ENCODE measurements at places on chromosomes 4 and X. TPM values are rescaled to one million over a fixed set of nuclear protein-coding genes. Genes with fewer than 3 reads are reported as not detected.

GRCh38 chr4:147407261-147408045 lies 73.4 kb upstream of the EDNRA start:
- no peaks in the 10 kb centered on the region for H3K36me3 ChIP-seq
- H3K27ac ChIP-seq = no peak overlapping the region
- no peak for DNase-seq
- no peak overlapping the region for H3K4me3 ChIP-seq

- peaks cover 10% of the 10 kb centered on the region for H3K4me1 ChIP-seq
- no peaks in the 10 kb centered on the region for H3K36me3 ChIP-seq
- H3K27me3 ChIP-seq = no peaks in the 10 kb centered on the region
- no peak overlapping the region for H3K27ac ChIP-seq
- DNase-seq = no peak
Measured at GRCh38 chr4:149706942-149707341, 108.7 kb downstream of the IQCM start.

- no peak overlapping the region for H3K4me3 ChIP-seq
- no peaks in the 10 kb centered on the region for H3K4me1 ChIP-seq
- no peak for DNase-seq
- no peaks in the 10 kb centered on the region for H3K27me3 ChIP-seq
- H3K36me3 ChIP-seq = no peaks in the 10 kb centered on the region
Measured at GRCh38 chr4:110970642-110971041, 347.8 kb upstream of the PITX2 start.

The FAM47A gene
- not detected for total RNA-seq

DNA sequence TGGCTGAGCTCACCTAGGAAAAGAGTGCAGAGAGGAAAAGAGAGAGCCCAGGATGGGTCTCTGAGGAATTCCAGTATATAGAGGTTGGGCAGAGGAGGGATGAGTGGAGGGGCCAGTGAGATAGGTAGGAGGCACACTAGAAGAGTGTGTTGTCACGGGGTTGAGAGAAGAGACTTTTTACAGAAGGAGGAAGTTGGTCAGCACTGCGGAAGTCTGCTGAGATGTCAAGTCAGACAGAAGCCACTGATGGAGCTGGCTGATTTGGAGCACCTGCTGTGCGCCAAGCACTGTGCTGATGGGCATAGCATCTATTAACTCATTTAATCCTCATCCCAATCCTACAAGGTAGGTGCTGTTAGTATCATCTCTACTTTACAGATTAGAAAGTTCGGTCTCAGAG lies 60.4 kb downstream of the EFNB1 start:
- no peaks in the 10 kb centered on the region for H3K36me3 ChIP-seq
- no peak overlapping the region for H3K4me3 ChIP-seq
- H3K4me1 ChIP-seq = peaks cover 6% of the 10 kb centered on the region
- no peak overlapping the region for H3K27ac ChIP-seq
- H3K27me3 ChIP-seq = no peaks in the 10 kb centered on the region

The NSDHL gene
- 11.8 TPM for total RNA-seq

- H3K27ac ChIP-seq = peak overlapping the region; percentile 24
- no peak overlapping the region for H3K4me3 ChIP-seq
- H3K4me1 ChIP-seq = peaks cover 25% of the 10 kb centered on the region
Measured at GRCh38 chr4:151205722-151206121, 71.2 kb upstream of the PRSS48 start.

DNA sequence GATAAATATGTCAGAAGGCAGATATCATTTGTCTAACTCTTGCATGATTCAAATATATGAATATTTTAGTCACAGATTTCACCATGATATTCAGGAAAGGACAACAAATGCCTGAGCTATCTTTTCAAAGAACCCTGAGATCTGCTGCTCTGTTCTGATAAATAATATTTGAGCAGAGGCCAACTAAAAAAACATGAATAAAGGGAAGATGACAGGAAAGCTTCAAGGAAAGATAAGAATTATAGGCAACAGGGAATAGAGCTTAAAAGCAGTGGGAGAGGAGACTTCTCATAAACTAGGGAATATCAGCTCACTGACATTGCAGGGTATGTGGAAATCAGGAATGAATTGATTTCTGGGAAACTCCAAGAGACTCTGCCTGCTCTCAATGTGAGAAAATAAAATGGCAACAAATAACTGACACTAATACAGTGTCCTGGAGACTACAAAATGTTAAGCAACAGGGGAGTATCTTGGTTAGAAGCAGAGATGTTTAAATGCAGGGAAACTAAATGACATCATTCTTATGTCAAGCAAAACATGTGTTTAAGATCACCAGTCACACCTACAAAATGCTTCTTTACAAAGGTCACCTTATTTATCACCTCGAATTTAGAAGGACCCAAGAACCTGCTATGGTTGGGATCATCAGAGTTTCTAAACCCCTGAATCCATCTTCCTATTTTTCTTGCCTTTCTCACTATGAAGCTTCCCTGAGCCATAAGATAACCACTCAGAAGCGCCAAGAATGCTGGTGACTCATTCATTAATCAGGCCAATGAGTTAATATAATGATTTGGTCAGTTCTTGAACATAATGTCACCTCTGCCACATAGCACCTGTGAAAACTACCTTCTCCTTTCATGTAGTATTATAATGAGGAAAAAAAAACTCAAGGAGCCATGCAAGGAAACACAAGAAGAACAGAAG lies 78.1 kb downstream of the NDST3 start:
- no peaks in the 10 kb centered on the region for H3K4me1 ChIP-seq
- no peak overlapping the region for H3K4me3 ChIP-seq
- H3K27me3 ChIP-seq = no peaks in the 10 kb centered on the region
- H3K36me3 ChIP-seq = no peaks in the 10 kb centered on the region
- no peak overlapping the region for H3K27ac ChIP-seq

The FAM133A gene
- not detected for total RNA-seq

The ABCG2 gene
- 0.72 TPM for total RNA-seq

DNA sequence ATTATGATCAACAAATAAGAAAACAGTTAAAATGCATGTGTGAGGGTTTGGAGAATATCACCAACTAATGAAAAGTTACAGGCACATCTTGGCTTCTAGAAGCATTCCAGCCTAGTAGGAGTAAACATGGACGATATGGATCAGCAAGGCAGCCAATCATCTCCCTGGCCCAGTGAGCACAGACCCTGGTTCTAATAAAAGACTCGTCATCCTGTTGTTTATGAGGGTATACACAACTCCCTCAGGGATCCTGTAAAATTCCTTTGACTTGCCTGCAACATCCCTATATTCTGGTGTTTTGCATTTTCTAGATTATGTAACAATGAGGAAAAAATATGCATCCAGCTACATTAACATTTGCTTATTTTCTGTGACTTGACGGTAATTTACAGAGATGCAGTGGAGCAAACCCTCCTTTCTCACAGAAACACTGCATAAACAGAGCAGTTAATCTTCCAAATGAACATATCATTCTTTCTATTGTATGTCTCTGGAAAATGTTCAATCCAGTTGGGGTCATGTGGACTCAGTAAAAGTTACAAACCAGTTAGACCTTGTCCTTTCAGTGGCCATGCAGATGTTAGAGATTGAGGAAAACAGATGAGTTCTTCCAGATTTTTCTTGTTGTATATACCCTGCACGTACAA lies 88.9 kb upstream of the NDP start:
- DNase-seq = no peak
- no peak overlapping the region for H3K27ac ChIP-seq
- H3K4me1 ChIP-seq = no peaks in the 10 kb centered on the region
- H3K27me3 ChIP-seq = no peaks in the 10 kb centered on the region
- no peak overlapping the region for H3K4me3 ChIP-seq
- H3K36me3 ChIP-seq = no peaks in the 10 kb centered on the region

- no peaks in the 10 kb centered on the region for H3K27me3 ChIP-seq
- DNase-seq = no peak
- H3K27ac ChIP-seq = no peak overlapping the region
- H3K4me1 ChIP-seq = no peaks in the 10 kb centered on the region
- no peaks in the 10 kb centered on the region for H3K36me3 ChIP-seq
- no peak overlapping the region for H3K4me3 ChIP-seq
Measured at GRCh38 chr4:100429616-100430015, 88.2 kb downstream of the EMCN start.

The DIPK2B gene
- total RNA-seq = 13.3 TPM

DNA sequence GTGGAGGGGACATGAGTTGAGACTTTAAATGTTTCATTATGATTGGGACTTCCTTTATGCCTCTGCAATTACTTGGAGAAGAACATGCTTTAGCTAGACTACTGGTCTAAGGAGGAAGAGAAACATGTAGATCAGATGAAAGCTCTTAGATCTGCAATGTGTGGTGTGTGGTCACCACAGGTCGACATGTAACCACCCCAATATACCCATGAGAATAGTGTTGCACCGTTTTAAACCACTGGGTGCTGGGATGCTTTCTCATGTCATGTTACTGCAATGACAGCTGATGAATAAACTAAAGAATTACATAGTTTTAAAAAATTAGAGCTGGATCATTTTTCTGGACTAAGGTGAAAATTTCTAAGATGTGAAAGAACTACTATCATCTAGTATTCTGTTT lies 1039.7 kb downstream of the RAPGEF2 start:
- no peak for DNase-seq
- H3K4me3 ChIP-seq = no peak overlapping the region
- no peaks in the 10 kb centered on the region for H3K27me3 ChIP-seq
- H3K36me3 ChIP-seq = no peaks in the 10 kb centered on the region

DNA sequence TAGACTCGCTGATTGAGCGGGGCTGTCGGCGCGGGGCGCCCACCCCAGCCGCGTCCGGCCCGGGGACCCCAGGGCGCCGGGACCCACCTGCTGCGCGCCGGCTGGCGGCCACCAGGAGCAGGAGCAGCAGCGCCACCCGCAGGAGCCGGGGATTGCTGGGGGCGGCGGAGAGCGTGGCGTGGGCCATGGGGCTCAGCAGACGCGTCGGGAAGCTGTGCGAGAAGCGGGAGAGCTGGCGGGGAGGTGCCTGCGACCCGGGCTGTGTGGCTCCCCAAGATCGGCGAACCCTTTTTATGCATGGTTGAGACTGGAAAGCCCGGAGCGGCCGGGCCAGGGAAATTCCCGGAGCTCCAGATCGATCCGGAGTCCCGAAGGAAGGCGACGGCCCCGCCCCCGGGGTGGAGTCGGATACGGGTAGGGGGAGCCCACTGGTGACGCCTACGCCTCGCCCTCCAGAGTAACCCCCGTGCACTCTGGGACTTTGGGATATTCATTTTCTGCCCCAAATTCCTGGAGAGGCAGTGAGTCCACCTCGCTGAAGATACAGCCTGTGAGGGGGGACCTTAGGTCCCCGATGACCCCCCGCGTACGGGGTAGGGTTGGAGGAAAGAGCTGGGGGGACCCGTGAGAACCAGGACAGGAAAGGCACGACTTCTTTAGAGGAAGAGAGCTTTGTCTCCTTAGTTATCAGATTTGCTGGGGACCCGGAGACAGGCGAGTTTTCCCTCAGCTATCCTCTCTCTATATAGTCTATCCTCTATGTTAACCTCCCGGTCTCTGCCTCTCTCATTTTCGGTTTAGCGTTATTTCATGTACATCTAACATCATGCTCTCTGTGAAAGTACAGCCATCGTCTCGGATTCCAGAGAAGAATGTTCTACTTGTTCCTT lies at the start of gene CXCL3:
Gene CXCL3 (minus strand): TSS at position 265 of the 890 bp plus-strand sequence. CDS start 78 bp downstream, at position 187.
- peak within 1 kb of the TSS; percentile 78 for H3K4me3 ChIP-seq
- peaks cover 14% of the 10 kb centered on the region for H3K4me1 ChIP-seq
- peak within 1 kb of the TSS; percentile 33 for H3K27ac ChIP-seq
- H3K27me3 ChIP-seq = no peaks in the 10 kb centered on the region
- DNase-seq = peak; percentile 84

GRCh38 chr4:39114436-39114835 lies 52.4 kb downstream of the KLHL5 start:
- no peaks in the 10 kb centered on the region for H3K4me1 ChIP-seq
- H3K36me3 ChIP-seq = peaks cover 33% of the 10 kb centered on the region
- no peak overlapping the region for H3K4me3 ChIP-seq

DNA sequence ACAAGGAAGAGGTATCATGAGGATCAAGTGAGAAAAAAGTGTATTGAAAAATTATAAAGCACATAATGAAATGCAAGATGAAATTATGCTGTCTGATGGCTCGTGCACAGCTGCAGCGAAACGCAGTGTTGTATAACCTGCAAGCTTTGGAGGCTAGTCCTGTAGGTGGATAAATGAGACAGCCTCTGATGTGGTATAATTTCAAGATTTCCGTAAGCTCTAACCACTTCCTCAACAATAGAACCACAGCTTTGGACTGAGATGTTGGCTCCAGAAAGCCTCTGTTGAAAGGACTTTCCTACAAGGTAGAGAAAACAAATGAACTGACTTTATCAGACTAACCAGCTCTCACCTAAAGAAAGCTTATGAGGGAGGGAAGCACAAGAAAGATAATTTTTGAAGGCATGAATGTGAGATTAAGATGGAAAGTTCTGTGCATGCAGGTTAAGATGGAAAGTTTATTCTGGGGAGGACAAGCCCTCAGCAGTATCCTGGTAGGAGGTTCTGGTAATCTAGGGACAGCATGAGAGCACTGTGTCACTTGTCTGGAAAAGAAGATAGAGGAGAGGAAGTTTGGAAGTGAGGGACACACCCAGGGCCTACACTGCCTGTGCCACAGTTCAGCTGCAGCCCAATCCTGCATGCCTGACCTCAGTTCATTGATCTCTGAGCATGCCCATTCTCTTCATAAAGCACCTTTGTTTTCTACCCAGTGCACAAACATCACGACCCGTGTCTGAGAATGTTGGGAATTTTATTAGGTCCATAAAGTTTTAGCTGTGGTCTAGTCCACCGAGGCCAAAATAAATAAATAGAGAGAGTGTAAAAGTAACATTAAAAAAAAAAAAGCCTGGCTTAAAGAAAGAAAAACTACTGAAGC lies 161.5 kb upstream of the SFRP2 start:
- no peaks in the 10 kb centered on the region for H3K27me3 ChIP-seq
- H3K36me3 ChIP-seq = no peaks in the 10 kb centered on the region
- no peak for DNase-seq
- H3K4me1 ChIP-seq = no peaks in the 10 kb centered on the region

The CPLX1 gene
- not detected for total RNA-seq

GRCh38 chr4:105389167-105389566 lies 84.7 kb downstream of the PPA2 start:
- no peak overlapping the region for H3K27ac ChIP-seq
- H3K4me1 ChIP-seq = no peaks in the 10 kb centered on the region
- DNase-seq = no peak
- H3K36me3 ChIP-seq = peaks cover 20% of the 10 kb centered on the region
- H3K4me3 ChIP-seq = no peak overlapping the region

The COX7B2 gene
- not detected for total RNA-seq
